AG10803 (cell line): ENCODE measurements at places on chromosomes 2 and 18.

DNA sequence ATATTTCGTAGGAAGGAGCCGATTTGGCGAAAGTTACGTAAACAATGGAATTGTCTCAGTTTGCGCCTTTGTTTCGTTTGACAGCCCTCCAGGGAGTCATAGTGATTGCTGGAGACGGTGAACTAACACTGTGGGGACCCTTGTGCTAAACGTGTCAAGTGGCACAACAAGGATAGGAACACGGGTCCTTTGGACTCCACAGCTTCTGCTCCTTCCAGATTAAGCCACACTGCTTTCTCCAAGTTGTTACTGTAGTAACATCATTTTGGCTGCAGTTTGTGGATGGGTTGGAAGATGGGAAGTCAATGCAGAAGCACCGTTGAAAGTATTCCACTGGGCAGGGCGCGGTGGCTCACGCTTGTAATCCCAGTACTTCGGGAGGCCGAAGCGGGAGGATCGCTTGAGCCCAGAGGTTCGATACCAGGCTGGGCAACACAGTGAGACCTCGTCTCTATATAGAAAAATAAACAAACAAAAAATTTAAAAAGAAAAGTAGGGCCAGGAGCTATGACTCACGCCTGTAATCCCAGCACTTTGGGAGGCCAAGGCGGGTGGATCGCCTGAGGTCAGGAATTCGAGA is 636 bp upstream of the IMMT start:
- no peak for DNase-seq

DNA sequence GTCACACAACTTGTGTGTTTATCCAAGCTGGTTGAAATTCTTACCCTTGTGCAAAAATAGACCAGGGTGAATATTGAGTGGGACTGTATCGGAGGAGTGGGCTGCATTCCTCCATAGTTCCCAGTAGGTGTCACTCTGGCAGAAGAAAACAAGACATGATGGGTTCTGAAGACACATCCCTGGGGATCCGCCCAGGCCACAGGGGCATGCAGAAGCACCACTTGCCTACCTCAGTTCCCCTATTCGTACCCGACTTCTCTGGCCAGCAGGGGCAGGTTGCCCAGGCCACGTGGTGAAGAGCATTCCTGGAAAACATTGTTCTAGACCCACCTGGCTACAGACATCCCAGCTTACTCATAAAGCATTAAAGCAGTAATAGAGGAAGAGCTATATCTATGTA is 168.2 kb downstream of the FAM210A start:
- peak; percentile 49 for DNase-seq

DNA sequence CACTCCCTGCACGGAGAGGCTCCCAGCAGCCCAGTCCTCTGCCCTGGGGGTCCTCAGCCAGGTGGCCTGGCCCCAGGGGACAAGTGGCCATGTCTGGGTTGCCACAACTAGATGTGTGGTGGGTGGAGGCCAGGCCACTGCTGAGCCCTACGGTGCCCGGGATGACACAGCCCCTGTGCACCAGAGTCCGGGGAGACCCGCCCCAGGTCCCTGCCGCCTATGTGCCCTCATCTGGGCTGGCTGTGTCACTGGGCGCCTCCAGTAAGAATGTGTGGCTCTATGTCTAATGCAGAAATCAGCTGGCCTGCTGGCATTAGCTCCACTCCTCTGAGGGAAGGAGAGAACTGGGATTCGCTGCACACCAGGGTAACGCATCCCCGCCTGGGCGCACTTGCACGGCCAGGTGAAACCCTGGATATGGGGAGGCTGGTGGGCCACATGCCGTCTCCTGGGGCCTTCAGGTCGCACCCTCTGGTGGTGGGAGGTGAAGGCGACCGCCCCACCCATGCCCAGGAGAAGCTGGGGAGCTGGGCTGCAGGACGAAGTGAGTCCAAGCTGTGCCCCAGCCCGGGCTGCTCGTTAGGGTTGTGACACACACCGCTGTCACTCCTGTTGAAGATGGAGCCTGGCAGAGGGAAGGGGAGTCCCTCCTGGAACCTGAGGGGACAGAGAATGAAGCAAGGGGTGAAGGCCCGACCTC is 136.1 kb downstream of the PTGR3 start:
- DNase-seq, result no peak

GRCh38 chr2:26363958-26364357 is 17.4 kb upstream of the ADGRF3 start:
- DNase-seq, result no peak

DNA sequence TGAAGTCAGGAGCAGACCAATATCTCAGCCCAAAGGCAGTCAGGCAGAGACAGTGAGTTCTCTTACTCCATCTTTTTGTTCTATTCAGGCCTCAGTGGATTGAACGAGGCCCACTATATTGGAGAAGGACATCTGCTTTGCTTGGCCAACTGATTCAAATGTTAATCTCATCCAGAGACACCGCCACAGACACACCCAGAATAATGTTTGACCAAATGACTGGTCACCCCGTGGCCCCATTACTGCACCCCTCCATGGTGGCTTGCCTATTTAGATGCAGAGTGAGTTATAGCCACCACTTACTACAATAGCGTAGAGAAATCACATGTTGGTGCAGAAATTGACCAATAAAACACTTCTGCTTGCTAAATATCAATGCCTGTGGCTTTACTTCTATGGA is 88.1 kb downstream of the HRH4 start:
- DNase-seq, result no peak

DNA sequence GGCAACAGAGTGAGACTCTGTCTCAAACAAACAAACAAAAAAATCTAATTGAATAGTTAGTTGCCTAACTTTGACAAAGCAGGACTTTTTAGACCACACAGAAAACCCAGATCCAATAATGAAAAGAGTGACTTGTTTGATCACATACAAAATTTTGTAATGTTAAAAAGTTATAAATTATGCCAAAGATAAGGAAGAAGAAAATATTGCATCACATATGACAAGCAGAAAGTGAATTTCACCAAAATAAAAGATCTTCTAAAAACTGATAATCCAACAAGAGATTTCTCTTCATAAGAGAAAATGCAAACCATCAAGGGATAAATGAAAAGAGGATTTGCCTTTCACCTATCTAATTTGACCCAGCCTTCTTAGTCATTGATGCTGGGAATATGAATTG is 2.8 kb upstream of the RMP24 start:
- no peak for DNase-seq

- DNase-seq, result no peak
Observed at GRCh38 chr2:170180031-170180566, 2.2 kb downstream of the MYO3B start.

GRCh38 chr2:65638443-65638842 is 206.0 kb upstream of the SPRED2 start:
- no peak for DNase-seq

DNA sequence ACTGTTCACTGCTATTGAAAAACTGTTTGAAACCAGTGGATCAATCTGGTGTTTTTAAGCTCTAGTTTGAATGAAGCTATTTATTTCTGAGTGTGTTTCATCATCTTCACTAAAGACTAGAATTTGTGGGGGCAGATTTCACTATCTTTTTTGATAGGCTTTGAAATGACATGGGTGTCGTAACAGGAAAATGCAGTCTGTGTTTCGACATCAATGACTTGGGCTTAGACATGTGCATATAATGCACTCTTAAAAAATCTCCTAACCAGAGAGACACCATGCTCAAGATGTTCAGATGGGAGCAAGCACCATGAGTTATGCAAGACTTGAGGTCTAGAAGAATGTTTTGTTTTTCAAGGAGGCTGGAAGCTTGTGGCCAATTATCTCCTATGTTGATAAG is 221.6 kb downstream of the GPD2 start:
- DNase-seq, result no peak

DNA sequence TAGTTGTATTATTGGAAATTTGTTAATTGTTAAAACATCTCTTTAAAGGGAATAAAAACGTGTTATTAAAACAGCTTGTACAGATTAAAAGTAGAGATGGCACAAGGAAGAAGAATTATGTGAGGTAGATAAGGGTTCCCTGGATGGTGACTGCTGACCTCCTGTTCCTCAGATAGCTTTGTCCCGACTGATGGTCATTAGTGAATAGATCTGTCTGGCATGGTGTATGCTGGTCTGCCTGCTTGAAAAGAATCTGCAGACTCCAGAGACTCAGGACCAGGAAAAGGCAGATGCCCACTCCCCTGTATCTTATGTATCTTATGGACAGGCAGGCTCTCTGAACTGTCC is 5.6 kb upstream of the FARP2 start:
- no peak for DNase-seq

- DNase-seq, result no peak
Observed at GRCh38 chr2:97831121-97831520, 117.7 kb downstream of the ZAP70 start.

- DNase-seq, result peak; percentile 87
Observed at GRCh38 chr2:70977605-70978205, 725 bp upstream of the ANKRD53 start.

DNA sequence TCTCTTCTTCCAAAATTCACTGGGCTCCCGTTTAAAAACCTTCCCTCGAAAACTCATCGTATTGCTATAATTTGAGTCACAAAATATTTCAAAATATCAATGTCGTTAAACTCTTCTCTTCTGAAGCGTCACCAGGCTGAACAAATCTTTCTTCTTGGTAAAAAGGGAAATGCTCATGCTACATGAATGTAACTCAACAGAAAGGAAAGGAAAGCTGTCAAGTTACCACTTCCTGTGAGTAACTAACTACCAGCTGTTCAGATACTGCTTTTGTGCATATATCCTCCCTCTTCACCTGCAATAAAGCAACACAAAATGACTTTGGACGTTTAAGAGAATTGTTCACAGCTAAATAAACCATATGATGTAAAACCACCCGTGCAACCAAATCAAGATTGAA is 95.4 kb downstream of the DOCK10 start:
- DNase-seq, result peak; percentile 81

DNA sequence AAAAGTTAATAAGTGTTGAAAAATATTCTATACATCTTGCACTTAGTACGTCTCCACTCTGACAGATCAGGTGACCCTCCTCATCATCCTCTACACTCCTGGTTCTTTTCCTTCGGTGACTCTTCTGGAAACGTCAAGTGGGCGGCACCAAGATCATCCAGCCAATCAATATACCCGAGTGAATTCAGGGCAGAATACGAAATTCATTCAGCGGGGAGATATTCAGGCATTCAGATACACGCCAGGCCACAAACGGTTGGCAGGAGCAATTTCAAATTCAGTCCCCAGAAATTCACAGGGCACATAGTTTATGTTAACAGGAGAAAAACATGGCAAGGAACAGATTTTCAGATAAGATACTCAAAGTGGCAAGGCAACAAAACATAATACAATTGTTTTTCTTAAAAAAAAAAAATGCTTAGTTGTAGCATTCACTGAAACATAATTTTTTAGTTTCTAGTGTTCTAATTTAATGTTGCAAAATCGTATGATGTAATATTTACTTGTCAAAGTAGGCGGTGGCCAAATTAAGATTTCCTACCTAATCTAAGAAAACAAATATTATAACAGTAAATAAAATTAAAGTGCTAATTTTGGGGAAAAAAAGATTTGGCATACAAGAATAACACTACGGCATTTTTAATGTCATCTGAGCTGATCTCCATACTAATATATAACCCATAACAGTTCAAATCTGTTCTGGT is 4.2 kb downstream of the CLK1 start:
- DNase-seq, result peak; percentile 60

- no peak for DNase-seq
Observed at GRCh38 chr2:200444530-200444929, 65.3 kb downstream of the KCTD18 start.

GRCh38 chr2:171394164-171394740 is 39.5 kb downstream of the METTL8 start:
- peak; percentile 13 for DNase-seq

DNA sequence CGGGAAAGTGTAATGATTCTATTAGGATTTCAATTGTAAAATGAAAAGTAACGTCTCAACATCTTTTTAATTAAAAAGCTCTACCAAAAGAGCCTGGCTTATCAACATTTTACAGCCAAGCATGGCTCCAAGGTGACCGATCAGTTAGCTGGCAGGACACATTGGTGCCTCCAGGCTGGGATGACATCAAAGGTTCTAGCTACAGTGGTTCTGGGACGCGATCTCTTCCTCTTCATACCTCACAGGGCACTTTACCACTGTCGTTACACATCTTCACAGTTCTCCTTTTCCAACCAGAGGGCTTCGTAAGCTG is 693 bp downstream of the ORC2 start:
- no peak for DNase-seq

GRCh38 chr2:67576226-67576625 is 179.1 kb downstream of the ETAA1 start:
- no peak for DNase-seq

DNA sequence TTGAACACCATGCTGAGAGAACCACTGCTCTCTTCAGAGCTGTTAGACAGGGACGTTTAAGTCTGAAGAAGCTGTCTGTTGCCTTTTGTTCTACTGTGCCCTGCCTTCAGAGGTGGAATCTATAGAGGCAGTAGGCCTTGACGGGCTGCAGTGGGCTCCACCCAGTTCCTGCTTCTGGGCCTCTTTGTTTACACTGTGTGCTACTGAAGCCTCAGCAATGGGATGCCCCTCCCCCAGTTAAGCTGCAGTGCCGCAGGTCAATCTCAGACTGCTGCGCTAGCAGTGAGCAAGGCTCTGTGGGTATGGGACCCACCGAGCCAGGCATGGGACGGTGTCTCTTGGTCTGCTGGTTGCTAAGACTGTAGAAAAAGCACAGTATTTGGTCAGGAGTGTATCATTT is 162.3 kb upstream of the NXPH2 start:
- no peak for DNase-seq

GRCh38 chr2:170715062-170715931 is at the start of gene SP5:
SP5 (plus strand) TSS chr2:170715337; CDS start chr2:170715513, 176 bp downstream.
- DNase-seq, result no peak

GRCh38 chr2:40666398-40666797 is 214.5 kb upstream of the SLC8A1 start:
- peak; percentile 74 for DNase-seq

- DNase-seq, result no peak
Observed at GRCh38 chr2:207248702-207249377, 83.1 kb upstream of the KLF7 start.

DNA sequence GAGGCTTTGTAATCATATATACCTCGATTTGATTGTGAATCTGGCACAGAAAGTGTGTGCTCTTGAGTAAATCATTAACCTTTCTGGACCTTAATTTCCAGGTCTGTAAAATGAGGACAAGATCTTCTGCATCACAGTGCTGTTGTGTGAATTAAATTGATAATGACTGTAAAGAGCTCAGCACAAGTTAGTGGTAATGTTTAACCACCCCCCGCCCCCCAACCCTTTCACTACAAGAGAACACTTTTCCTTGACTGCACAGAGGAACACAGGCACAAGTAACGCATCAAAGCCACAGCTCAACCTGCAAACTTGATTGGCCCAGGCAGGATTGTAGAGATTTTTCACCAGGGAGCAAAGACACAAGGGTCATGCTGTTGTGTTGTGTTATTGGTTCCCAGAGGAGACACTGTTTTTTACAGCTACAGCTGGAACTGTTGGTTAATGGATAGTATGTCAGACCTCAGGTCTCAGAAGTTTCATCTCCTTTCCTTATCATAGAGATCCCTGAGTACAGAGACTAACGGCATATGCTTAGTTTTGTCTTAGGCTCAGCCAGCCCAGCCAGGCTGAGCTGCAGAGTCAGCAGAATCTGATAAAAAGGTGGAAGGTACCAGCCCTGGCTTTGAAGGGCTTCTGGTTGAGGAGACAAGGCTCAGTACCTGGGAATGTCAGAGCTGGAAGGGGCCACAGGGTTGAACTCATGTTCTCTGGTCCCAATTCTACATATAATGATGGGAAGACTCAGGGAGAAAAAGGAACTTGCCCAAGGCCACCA is 10.6 kb downstream of the SETBP1 start:
- no peak for DNase-seq
